ENCODE measurements at places on chromosomes 6 and 20.

- no peak for DNase-seq
These were observed 215.8 kb upstream of the CITED2 start for GRCh38 chr6:139590206-139590605.

GRCh38 chr6:117508450-117508971 is 26.0 kb downstream of the DCBLD1 start:
- no peak for DNase-seq

GRCh38 chr6:15337582-15337981 is 91.7 kb downstream of the JARID2 start:
- DNase-seq: no peak

DNA sequence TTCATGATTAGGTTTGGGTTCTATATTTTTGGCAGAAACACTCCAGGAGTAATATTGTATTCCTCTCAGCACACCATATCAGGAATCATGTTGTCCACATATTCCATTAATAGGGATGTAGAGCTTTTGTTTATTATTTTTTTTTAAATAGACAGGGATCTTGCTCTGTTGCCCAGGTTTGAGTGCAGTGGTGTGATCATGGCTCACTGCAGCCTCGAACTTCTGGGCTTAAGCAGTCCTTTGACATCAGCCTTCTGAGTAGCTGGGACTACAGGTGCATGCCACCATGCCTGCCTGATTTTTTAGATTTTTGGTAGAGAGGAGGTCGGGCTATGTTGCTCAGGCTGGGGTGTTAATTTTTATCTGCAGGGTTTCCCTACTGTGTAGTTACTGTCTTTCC is 12.0 kb downstream of the SCAF8 start:
- DNase-seq: no peak

- no peak for DNase-seq
These were observed 188.3 kb upstream of the ZFP64 start for GRCh38 chr20:52379723-52380336.

GRCh38 chr6:69630767-69631166 is 166.0 kb downstream of the LMBRD1 start:
- DNase-seq: no peak
